Stimulated activated CD4-positive, alpha-beta T cell treated with anti-CD3 and anti-CD28 coated beads, TNF-alpha, amount 100 ng/mL, for 4 hours (primary cell): ENCODE measurements at places on chromosomes 12 and 14.

- DNase-seq, result no peak
These were observed 106.2 kb downstream of the CRACR2A start for GRCh38 chr12:3646561-3647241.

GRCh38 chr12:10663869-10664268 lies 10.0 kb downstream of the STYK1 start:
- DNase-seq, result no peak

- DNase-seq, result no peak
These were observed 50.5 kb downstream of the TTC9 start for GRCh38 chr14:70692210-70692609.

- no peak for DNase-seq
These were observed 28.9 kb downstream of the RTRAF start for GRCh38 chr14:52018252-52018651.

DNA sequence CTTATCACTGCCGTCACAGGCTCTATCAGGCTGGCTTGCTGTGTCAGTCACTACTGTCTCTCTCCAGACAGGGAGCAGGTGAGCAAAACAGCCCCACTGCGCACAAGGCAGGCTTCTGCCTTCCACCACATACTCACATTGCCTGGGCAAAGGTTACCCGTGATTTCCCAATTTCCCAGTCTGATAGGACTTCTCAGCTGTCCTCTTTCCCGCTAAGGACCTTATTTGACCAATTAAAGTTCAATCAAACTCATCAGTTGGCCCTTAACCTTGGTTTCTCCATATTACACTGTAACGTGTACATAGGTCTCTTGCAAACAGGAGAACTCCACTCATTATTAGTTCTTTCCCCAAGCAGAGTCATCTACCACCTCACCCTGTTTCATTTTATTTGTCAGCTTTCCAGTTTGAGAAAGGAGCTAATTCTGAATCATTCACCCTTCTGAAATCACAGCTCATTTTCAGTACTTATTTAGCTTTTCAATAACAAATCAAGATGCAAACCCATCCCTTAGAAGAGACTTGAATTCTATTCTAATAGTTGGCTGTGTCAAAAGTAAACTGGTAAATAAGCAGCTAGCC lies 170.8 kb downstream of the ESR2 start:
- no peak for DNase-seq

- no peak for DNase-seq
These were observed 349.8 kb downstream of the IPO8 start for GRCh38 chr12:30345744-30346471.

DNA sequence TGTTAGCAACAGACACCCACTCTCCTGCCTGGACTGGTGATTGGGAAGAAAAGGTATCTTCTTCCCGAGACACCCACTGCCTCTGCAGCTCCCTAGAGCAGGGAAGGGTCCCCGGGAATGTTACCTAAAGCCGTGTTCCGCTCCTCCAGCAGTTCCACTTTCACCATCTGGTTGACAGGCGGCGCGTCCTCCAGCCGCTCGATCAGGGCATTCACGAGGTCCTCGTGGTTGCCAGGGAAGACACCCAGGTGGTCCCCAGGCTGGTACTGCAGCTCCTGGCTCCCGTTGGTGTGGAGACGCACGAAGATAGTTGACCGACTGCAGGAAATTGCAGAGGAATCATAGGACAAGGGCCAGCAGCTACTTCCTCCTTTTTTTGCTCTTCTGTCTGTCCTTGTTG lies 44.2 kb upstream of the FBXO21 start:
- no peak for DNase-seq

- no peak for DNase-seq
These were observed 53.7 kb downstream of the SERPINA10 start for GRCh38 chr14:94239406-94239805.

- no peak for DNase-seq
These were observed 286.7 kb upstream of the ATXN7L3B start for GRCh38 chr12:74250891-74251290.

DNA sequence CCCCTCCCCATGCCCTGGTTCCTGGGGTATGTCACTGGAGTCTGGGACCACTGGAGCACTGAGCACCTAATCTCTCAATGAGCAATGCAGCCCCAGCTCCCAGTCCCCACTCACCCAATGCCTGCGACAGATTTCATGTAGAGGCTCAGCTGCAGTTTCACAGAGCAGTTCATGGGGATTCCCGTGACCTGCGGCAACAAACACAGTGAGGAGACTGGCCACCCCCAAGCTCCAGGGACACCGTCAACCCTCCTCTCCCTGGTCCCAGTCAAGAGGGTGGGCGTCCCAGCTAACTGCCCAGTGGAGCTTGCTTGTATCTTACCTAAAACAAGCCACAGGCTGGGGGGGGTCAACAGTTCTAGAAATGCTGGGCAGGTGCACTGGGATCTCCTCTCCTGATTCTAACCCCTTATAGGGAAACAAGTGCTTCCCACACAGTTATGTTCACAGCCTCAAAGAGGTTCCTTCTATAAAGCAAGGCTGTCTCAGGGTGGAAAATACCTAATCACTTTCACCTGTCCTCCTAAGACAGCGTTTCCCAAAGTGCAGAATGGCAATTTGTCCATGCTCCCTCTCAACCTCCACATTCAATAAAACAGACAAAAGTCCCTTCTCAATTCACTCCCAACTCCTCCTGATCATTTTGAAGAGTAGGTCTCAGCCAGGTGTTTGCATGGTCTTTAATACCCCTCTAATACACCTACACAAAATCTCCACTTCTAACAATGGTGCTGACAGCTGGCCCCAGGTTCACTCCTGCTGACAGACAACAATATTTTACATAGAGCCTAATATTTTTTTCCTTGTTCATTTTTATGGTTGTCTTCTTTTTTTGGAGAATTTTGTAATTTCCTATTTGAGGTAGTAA lies 68.3 kb downstream of the SCARB1 start:
- DNase-seq, result no peak

GRCh38 chr12:3446235-3446634 lies 44.8 kb upstream of the PRMT8 start:
- no peak for DNase-seq

DNA sequence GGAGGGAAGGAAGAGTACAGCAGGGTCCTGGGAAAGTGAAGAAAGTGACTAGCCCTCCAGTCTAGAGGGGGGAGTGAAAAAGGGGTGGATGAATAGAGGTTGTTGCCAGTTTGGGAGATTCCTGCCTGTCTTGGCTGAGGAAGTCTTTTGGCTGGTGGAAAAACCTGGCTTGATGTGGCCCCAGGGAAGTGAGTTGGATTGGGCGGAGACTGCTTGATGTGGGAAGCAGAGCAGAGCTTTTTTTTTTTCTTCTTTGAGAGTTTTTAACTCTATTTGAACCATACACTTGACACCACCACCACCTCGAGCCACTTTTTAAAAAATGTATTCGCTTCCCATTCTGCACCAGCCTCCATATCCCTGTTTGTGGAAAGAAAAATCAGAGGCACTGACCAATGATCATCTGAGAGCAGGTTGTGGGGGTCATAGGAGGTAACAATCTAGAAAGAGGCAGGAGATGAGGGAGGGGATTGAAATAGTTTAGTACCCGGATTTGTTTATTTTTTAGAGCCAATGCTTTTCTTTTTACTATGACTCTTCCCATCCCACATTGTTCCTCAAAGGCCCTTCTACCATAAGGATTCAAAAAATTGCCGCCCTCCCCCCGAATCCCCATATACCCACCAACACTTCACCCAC lies 690 bp upstream of the DTX3 start:
- no peak for DNase-seq

GRCh38 chr14:78605897-78606500 lies 435.8 kb downstream of the NRXN3 start:
- no peak for DNase-seq

DNA sequence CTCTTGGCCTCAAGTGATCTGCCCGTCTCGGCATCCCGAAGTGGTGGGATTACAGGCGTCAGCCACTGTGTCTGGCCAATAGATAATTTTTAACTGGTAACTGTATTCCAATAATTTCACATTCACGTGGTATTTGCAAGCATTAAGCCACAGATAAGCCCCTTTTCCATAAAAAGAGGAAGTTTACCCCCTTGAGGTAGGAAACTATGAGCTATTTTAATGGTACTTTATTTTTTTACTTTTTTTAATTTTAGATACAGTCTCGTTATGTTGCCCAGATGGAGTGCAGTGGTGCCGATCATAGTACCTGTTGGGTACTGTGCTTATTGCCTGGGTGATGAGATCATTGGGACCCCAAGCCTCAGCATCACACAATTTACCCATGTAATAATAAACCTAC lies 42.9 kb upstream of the AP4S1 start:
- DNase-seq, result no peak

- DNase-seq, result no peak
These were observed 33.4 kb downstream of the POLE start for GRCh38 chr12:132653567-132654290.

DNA sequence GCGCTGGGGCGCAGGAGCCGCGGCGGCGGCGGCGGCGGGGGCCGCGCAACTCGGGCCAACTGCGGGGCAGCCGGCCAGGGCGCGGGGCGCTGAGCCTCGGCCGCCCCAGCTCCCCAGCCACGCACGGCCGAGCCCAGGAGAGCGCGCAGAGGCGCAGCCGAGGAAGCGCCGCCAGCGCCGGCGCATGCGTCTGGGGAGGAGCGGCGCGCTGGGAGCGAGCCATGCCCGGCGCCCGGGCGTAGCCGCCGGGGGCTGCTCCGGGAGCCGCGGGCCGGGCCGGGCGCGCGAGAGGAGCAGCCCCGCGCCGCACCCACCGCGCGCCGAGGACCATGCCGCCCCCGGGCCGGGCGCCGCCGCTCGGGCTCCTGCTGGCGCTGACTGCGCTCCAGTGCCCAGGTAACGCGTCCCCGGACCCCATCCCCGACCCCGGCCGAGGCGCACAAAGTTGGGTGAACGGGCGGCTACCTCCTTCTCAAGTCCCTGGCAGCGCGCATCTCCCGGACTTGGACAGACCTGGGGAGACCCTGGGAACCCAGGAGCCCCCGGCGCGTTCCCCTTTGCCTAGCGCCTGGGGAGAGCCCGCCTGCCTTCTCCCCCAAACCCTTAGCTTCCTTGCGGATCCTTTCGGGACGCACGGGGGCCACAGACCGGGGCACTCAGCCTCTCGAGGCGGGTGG lies 121.4 kb downstream of the AACS start:
- no peak for DNase-seq

DNA sequence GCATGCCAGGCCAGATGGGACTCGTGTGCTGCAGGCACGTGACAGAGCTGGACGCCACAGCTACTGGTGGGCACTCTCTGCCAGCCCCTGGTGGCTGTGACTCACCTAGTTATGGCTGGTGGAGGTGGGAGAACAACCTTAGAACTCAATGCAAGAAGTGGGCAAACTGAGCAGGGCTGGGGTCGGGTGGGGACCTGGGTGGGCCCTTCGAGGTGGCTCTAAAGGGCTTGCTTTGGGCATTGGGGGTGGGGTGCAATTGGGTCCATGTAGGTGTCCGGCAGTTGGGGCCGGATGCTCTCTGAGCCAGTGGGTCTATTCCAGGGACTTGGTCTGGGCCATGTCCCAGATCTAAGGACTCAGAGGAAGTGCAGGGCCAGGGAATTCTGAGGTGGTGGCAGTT lies 5.1 kb upstream of the SERPINA12 start:
- no peak for DNase-seq

DNA sequence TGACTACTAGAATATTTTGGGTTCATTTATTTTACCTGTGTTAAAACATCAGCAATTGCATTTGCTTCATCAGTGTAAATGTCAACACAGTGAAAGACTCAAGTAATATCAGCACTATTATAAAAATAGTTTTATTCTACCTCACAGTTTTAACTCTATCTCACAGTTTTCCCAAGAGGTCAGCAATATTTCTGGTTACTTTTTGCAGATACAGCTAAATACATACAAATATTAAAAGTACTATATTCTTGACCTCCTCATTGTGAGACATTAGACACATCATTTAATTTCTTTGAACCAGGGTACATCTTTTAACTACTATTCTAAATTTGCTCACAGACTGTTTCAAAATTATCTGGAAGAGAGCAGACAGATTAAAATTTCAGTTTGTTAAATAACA lies 321.7 kb upstream of the OR4E1 start:
- DNase-seq, result no peak

- no peak for DNase-seq
These were observed 2.9 kb downstream of the GPATCH2L start for GRCh38 chr14:76154539-76155126.

- DNase-seq, result no peak
These were observed 54.8 kb downstream of the NFKBIA start for GRCh38 chr14:35349496-35350365.

DNA sequence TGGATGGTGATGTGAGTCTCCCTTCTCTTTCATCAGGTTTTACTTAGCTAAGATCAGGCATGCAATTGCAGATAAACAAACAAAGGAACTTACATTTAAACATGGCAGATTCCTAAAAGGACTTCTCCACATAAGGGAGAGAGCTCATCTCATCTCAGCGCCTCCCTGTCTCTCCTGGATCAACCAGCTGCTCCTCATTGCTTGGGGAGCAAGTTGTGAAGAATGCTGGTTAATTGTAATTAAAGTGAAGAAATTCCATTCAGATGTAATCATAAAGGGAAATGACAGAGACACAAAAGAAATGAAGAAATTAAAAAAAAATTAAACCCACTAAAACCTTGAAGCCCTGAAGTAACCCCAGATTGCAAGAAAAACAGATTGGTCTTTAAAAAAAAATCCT lies 104.4 kb upstream of the DIO2 start:
- no peak for DNase-seq

GRCh38 chr12:105077435-105077834 lies 6.8 kb downstream of the ALDH1L2 start:
- no peak for DNase-seq

DNA sequence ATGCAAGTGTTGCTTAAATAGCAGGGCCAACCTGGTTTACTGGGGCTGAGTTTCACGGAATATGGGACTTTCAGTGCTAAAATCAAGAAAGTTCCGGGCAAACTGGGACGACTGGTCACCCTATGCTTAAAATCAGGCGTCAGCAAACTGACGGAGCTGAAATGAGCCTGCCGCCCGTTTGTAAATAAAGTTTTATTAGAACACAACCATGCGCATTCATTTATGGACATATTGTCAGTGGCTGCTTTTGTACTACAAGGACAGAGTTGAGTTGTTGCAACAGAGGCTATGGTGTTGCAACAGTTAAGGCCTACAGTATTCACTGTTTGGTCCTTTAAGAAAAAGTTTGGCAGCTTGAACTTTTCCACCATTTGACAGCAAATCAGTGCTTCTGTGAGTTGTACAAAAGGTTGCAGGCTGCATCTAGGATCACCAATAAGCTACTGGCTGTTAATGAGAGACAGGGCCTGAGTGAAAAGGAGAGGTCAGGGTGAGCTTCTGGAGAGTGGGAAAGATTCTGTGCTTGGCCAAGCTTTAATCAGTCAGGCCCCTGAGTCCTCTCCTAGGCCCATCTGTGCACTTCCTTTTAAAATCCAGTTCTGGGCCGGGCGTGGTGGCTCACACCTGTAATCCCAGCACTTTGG lies 13.3 kb downstream of the SELPLG start:
- no peak for DNase-seq

GRCh38 chr14:68583548-68584280 lies 209.2 kb downstream of the ZFP36L1 start:
- no peak for DNase-seq

GRCh38 chr12:131153956-131154355 lies 200.2 kb downstream of the ADGRD1 start:
- no peak for DNase-seq

- no peak for DNase-seq
These were observed 2.6 kb upstream of the PPP1R1A start for GRCh38 chr12:54590978-54591591.

- no peak for DNase-seq
These were observed 8.4 kb downstream of the GPRC5A start for GRCh38 chr12:12899530-12900380.
